ENCODE measurements at places on chromosomes 6 and 20.

GRCh38 chr20:22607695-22608094 is 23.3 kb upstream of the FOXA2 start:
- H3K4me3 ChIP-seq: no peak overlapping the region
- no peaks in the 10 kb centered on the region for H3K36me3 ChIP-seq
- H3K27ac ChIP-seq: no peak overlapping the region
- H3K27me3 ChIP-seq: peaks cover 2% of the 10 kb centered on the region
- no peaks in the 10 kb centered on the region for H3K4me1 ChIP-seq
- DNase-seq: no peak

GRCh38 chr6:136795996-136796395 is 3.7 kb upstream of the MAP3K5 start:
- no peak overlapping the region for H3K4me3 ChIP-seq
- H3K4me1 ChIP-seq: peaks cover 17% of the 10 kb centered on the region
- H3K27ac ChIP-seq: no peak overlapping the region
- H3K27me3 ChIP-seq: peaks cover 3% of the 10 kb centered on the region
- DNase-seq: no peak

DNA sequence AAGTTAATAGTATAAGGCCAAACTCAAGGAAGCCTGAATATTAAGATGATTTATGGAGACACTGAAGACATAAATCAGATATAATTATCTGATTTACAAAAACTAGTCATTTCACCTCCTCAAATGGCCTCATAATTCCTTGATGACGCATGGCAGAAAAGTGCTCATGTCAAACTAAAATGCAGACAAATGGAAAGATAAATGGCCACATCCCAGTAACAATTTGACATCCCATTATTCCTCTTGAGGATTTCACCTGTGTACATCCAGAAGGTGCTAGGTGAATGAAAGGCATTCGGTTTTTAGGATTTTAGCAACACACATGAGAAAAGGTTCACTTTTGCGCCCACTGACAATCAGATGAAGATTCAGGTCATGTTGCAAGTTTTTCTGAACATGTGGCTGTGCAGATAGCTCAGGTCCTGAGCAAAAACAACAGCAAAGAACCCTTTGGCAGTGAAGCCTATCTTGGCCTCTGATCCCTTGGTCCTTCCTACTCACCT is 24.2 kb downstream of the SGK1 start:
- no peak overlapping the region for H3K4me3 ChIP-seq
- no peaks in the 10 kb centered on the region for H3K27me3 ChIP-seq
- H3K27ac ChIP-seq: no peak overlapping the region

- H3K27me3 ChIP-seq: peaks cover 17% of the 10 kb centered on the region
- H3K4me3 ChIP-seq: peak overlapping the region; percentile 9
- H3K27ac ChIP-seq: no peak overlapping the region
- no peaks in the 10 kb centered on the region for H3K36me3 ChIP-seq
Observed at GRCh38 chr6:137342607-137343190, 123.5 kb upstream of the IFNGR1 start.

- DNase-seq: no peak
- H3K4me3 ChIP-seq: no peak overlapping the region
- H3K27ac ChIP-seq: no peak overlapping the region
Observed at GRCh38 chr20:11895861-11896387, 21.8 kb upstream of the BTBD3 start.

All from spinal cord (tissue), 10 donors.